Kidney (tissue), 22 donors: ENCODE measurements at places on chromosomes 4 and X. TPM values are rescaled to one million over a fixed set of nuclear protein-coding genes. Genes with fewer than 3 reads are reported as not detected.

- H3K27me3 ChIP-seq: peaks cover 2% of the 10 kb centered on the region
- no peak overlapping the region for H3K27ac ChIP-seq
- H3K4me3 ChIP-seq: no peak overlapping the region
- no peaks in the 10 kb centered on the region for H3K36me3 ChIP-seq
- H3K4me1 ChIP-seq: no peaks in the 10 kb centered on the region
- DNase-seq: no peak
Observed at GRCh38 chrX:151983186-151983585, 8.7 kb upstream of the GABRE start.

DNA sequence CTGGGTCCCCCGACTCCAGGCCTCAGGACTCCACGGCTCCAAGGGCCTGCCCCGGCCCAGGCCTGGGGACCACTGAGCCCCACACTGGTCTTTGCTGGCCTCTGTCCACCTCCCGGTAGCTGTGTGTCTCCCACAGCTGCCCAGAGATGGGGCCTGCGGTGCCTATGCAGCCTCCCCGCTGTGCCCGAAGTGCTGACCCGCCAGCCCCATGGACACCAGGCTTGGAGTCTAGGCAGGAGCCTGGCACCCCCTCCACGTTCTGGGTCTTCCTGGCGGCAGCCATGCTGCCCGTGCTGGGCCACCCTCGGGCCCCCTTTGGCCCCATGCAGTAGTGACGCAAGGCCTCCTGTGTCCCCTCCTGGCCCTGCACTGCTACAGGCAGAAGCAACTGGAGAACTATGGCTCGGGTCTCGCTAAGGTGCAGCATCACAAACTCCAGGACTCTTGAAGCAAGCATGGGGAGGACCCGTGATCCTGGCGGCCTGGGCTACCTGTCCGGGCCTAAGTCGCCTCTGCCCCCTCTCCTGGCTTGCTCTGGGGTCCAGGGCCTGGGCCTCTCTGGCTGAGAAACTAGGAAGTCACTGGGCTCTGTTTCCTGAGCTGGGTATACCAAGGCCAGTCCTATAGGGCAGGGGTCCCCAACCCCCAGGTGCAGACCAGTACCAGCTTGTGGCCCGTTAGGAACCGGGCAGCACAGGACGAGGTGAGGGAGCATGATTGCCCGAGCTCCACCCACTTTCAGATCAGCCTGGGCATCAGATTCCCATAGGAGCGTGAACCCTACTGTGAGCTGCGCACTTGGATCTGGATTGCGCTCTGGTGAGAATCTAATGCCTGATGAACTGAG, 917 bp downstream of the MYL5 start:
- peaks cover 10% of the 10 kb centered on the region for H3K36me3 ChIP-seq
- H3K4me3 ChIP-seq: peak overlapping the region; percentile 53
- peaks cover 15% of the 10 kb centered on the region for H3K4me1 ChIP-seq
- H3K27ac ChIP-seq: peak overlapping the region; percentile 98
- DNase-seq: no peak

GRCh38 chrX:108601276-108601675, 135.1 kb downstream of the IRS4 start:
- no peaks in the 10 kb centered on the region for H3K27me3 ChIP-seq
- no peak overlapping the region for H3K27ac ChIP-seq
- no peaks in the 10 kb centered on the region for H3K36me3 ChIP-seq
- DNase-seq: no peak
- H3K4me3 ChIP-seq: no peak overlapping the region

DNA sequence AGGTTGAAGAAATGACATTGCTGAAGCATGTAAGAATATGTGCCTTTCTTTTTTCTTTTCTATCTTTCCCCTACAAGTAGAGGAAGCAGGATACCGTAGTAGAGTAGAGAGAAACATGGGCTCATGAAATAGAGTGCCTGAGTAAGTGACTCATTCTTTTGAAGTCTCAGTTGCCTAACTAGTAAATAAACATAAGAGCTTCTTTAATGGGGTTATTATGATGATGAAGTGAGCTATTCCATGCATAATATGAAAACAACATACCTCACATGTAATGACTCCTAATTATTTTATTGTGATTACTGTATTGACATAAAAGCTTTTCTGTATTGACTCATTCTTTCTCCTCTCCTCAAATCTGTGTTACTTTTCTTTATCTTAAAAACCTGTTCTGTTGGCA, 1538.2 kb downstream of the TECRL start:
- H3K4me3 ChIP-seq: no peak overlapping the region
- H3K27ac ChIP-seq: no peak overlapping the region
- DNase-seq: no peak
- no peaks in the 10 kb centered on the region for H3K27me3 ChIP-seq
- H3K36me3 ChIP-seq: no peaks in the 10 kb centered on the region

GRCh38 chrX:150527108-150527507, 41.3 kb upstream of the MTM1 start:
- no peak overlapping the region for H3K4me3 ChIP-seq
- no peaks in the 10 kb centered on the region for H3K27me3 ChIP-seq
- H3K36me3 ChIP-seq: no peaks in the 10 kb centered on the region
- peak overlapping the region; percentile 3 for H3K27ac ChIP-seq

- no peaks in the 10 kb centered on the region for H3K4me1 ChIP-seq
- no peak for DNase-seq
- H3K4me3 ChIP-seq: no peak overlapping the region
- no peaks in the 10 kb centered on the region for H3K27me3 ChIP-seq
- no peak overlapping the region for H3K27ac ChIP-seq
Observed at GRCh38 chrX:9612146-9612505, 147.3 kb downstream of the TBL1X start.

- no peak within 1 kb of the TSS for H3K4me3 ChIP-seq
- no peaks in the 10 kb centered on the region for H3K36me3 ChIP-seq
- H3K27me3 ChIP-seq: no peaks in the 10 kb centered on the region
- peak; percentile 37 for DNase-seq
- H3K27ac ChIP-seq: no peak within 1 kb of the TSS
- no peaks in the 10 kb centered on the region for H3K4me1 ChIP-seq
Observed at GRCh38 chr4:38782452-38783108, at the start of gene TLR10. TSS of gene TLR10 (minus strand) at chr4:38782990. CDS start at chr4:38775590, 7,400 bp downstream.

- H3K27ac ChIP-seq: no peak overlapping the region
- H3K4me3 ChIP-seq: no peak overlapping the region
- peaks cover 2% of the 10 kb centered on the region for H3K4me1 ChIP-seq
- no peaks in the 10 kb centered on the region for H3K36me3 ChIP-seq
- no peak for DNase-seq
- peaks cover 5% of the 10 kb centered on the region for H3K27me3 ChIP-seq
Observed at GRCh38 chrX:17020851-17021821, 74.7 kb downstream of the REPS2 start.

DNA sequence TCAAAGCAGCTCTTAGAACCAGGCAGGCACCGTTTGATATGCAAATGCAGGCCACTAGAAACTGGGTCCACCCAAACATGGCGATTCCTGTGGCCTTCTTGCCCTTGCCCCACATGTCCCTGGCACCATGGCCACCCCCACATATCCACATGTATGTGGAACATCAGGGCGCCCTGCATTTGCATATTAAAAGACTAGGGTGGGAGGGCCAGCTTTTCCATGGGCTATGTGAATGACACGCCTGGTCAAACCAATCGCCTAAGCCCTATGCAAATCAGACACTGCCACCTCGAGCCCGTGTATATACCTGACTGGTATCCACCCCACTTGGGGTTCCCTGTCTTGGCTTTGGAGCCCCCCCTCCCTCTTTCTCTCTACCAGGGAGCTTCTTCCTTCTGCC, 107.0 kb downstream of the ABLIM2 start:
- H3K36me3 ChIP-seq: no peaks in the 10 kb centered on the region
- no peaks in the 10 kb centered on the region for H3K27me3 ChIP-seq
- no peak overlapping the region for H3K4me3 ChIP-seq

- DNase-seq: no peak
- no peaks in the 10 kb centered on the region for H3K4me1 ChIP-seq
Observed at GRCh38 chrX:148691456-148691855, 191.0 kb downstream of the AFF2 start.

GRCh38 chrX:145773006-145773405, 44.6 kb upstream of the SLITRK2 start:
- no peak overlapping the region for H3K27ac ChIP-seq
- H3K4me1 ChIP-seq: no peaks in the 10 kb centered on the region
- no peaks in the 10 kb centered on the region for H3K36me3 ChIP-seq
- no peaks in the 10 kb centered on the region for H3K27me3 ChIP-seq

DNA sequence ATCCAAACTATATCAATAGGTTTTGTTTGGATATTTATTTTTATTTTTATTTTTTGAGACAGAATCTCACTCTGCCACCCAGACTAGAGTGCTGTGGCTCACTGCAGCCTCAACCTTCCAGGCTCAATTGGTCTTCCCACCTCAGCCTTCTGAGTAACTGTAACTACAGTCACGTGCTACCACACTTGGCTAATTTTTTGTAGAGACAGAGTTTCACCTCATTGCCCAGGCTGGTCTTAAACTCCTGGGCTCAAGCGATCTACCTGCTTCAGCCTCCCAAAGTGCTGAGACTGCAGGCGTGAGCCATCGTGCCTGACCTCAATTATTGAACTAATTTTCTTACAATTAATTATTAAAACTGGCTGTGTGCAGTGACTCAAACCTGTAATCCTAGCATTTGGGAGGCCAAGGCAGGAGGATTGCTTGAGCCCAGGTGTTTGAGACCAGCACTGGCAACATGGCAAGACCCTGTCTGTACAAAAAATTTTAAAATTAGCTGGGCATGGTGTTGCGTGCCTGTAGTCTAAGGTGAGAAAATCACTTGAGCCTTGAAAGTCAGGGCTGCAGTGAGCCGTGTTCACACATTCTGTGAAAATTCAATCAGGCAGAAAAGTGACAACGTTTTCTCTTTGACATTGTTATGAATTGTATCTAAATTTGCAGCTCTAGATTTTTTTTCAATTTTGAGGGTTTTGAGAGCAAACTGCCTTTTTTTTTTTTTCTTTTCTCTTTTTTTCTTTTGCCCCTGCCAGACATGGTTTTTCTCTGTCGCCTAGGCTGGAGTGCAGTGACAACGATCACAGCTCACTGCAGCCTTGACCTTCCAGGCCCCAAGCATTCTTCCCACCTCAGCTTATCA, 66.0 kb downstream of the UBE2K start:
- H3K4me1 ChIP-seq: no peaks in the 10 kb centered on the region
- H3K4me3 ChIP-seq: no peak overlapping the region
- DNase-seq: peak; percentile 48
- H3K27me3 ChIP-seq: no peaks in the 10 kb centered on the region
- H3K27ac ChIP-seq: no peak overlapping the region
- H3K36me3 ChIP-seq: no peaks in the 10 kb centered on the region

DNA sequence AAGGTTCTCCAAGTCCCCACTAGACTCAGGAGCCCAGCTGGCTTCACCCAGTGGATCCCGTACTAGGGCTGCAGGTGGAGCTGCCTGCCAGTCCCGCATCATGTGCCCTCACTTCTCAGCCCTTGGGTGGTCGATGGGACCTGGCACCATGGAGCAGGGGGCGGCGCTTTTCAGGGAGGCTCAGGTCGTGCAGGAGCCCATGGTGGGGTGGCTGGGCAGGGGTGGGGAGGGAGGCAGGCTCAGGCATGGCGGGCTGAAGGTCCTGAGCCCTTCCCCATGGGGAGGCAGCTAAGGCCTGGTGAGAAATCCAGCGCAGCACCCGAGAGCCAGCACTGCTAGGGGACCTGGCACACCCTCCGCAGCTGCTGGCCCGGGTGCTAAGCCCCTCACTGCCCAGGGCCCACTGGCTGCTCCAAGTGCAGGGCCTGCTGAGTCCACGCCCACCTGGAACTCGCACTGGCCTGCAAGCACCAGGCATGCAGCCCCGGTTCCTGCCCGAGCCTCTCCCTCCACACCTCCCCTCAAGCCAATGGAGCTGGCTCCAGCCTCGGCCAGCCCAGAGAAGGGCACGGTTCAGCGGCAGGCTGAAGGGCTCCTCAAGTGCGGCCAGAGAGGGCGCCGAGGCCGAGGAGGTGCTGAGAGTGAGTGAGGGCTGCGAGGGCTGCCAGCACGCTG, 72.7 kb upstream of the SLIT2 start:
- no peaks in the 10 kb centered on the region for H3K4me1 ChIP-seq
- H3K36me3 ChIP-seq: no peaks in the 10 kb centered on the region
- H3K27me3 ChIP-seq: no peaks in the 10 kb centered on the region
- no peak overlapping the region for H3K4me3 ChIP-seq
- no peak overlapping the region for H3K27ac ChIP-seq

DNA sequence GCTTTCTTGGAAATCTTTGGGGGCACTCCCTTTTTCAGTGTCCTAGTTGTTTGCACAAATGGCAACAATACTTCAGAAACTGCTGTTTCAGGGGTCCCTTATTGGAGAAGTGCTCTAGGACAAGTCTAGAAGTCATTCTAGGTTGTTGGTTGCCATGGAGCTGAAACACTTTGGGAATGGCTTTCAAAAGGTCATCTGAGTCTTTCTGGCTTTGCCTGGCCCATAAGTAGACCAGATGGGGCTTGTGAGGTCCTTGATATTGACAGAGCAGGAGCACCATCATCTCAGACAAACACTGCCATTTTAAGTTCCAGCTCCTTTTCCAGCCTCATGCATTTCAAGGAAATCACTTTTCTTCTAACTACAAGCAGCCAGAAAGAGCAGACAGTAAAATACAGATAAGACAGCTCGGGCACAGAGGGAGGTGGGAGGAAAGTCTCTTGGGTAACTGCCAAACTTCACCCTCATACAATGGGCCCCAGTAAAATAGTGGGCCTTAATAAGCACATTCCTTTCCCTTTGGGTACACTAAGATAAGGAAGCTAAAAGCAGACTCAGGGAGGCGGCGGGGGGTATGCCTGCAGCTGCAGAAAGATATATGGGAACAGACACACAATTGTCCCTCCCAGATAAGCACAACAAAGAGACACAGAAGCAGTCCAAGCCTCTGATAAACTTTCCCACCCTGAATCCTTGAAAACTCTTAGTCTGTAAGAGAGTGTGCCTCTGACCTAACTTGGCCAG, 8.5 kb upstream of the NXF3 start:
- H3K27ac ChIP-seq: no peak overlapping the region
- H3K27me3 ChIP-seq: no peaks in the 10 kb centered on the region
- no peaks in the 10 kb centered on the region for H3K36me3 ChIP-seq
- no peak for DNase-seq

DNA sequence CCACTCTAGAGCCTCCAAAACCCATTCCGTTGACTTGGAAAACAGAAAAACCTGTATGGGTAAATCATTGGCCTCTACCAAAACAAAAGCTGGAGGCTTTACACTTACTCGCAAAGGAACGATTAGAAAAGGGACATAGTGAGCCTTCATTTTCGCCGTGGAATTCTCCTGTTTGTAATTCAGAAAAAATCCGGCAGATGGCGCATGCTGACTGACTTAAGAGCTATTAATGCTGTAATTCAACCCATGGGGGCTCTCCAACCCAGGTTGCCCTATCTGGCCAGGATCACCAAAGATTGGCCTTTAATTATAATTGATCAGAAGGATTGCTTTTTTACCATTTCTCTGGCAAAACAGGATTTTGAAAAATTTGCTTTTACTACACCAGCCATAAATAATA, 60.8 kb downstream of the ZNF732 start:
- H3K27ac ChIP-seq: no peak overlapping the region
- peaks cover 5% of the 10 kb centered on the region for H3K4me1 ChIP-seq
- no peaks in the 10 kb centered on the region for H3K27me3 ChIP-seq
- H3K36me3 ChIP-seq: no peaks in the 10 kb centered on the region

- H3K27me3 ChIP-seq: peaks cover 3% of the 10 kb centered on the region
- no peak overlapping the region for H3K4me3 ChIP-seq
- no peaks in the 10 kb centered on the region for H3K4me1 ChIP-seq
- no peak for DNase-seq
Observed at GRCh38 chrX:45807572-45808425, 607.1 kb upstream of the DIPK2B start.

Gene CHRNA9
- not detected for total RNA-seq

Gene APOO
- total RNA-seq: 30.4 TPM

Gene CENPVL1
- total RNA-seq: not detected

Gene TDO2
- total RNA-seq: 1.3 TPM

Gene MAPK10
- 54.5 TPM for total RNA-seq

Gene ERAS
- 0.19 TPM for total RNA-seq

Gene SRPX
- 39.2 TPM for total RNA-seq

Gene TMEM271
- total RNA-seq: not detected

Gene LNX1
- 25.6 TPM for total RNA-seq
